ENCODE measurements at places on chromosomes 12 and 14.

DNA sequence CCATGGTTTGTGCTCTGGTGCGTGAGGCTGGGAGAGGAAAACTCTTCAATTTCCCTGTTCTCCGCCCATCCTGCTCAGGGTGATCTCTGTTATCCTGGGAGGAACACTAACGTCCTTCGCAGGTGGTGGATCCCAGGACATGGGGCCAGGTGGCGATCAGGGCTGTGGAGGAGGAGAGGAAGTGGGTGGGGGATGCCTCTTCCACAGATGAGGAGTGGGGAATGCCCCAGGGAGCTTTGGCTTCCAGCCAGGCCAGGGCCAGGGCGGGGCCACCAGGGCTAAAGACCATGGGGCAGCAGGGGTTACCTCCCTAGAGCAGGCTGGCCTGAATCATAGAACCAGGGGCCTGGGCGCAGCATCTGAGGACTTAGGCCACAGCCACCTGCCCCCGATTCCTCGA, 3.3 kb upstream of the KRT75 start:
- DNase-seq, result no peak

- DNase-seq, result no peak
These were observed 19.2 kb upstream of the PAPOLA start for GRCh38 chr14:96482986-96483385.

DNA sequence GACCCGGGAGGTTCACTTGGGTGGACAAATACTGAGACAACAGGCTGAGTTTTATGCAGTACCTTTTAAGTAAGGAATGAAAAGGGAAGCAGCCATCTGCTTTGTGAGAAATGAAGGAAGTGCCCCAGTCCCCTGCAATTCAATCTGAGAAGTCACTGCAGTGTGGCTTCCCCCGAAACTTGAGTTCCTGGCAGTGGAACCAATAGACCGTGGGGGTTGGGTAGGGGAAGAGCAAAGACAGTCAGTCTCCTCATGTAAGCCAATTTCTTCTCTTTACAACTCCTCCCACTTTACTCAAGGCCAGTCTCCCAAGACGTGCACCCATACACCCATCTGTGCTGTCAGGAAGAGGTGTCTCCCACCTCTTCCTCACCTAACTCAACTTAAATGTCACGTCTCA, 206.5 kb downstream of the BCAT1 start:
- DNase-seq, result no peak

GRCh38 chr12:93107514-93108312, 178.6 kb upstream of the EEA1 start:
- no peak for DNase-seq

DNA sequence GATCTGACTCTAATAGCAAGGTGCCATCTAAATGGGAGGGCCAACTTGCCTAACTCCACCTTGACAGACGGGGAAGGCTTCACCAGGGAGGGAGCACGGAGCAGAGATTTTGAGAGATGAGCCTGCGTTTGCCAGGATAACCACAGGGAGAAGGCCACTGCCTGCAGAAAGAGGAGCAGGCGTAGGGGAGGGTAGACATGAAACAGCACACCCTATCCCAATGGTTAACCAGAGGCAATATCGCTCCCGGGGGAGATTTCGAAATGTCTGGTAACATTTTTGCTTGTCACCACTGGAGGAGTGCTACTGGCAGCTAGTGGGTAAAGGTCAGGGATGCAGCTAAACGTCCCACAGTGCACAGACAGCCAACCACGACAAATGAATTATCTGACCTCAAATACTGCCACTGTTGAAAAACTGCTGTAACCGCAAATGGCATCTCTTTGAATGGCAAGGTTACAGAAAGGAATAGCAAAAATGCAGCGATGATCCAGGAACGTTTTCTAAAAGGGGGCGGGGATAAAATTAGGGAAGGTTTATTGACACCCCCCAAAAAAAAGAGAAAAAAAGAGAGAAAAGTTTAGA, 126.0 kb upstream of the ATF7IP start:
- DNase-seq, result peak; percentile 61

DNA sequence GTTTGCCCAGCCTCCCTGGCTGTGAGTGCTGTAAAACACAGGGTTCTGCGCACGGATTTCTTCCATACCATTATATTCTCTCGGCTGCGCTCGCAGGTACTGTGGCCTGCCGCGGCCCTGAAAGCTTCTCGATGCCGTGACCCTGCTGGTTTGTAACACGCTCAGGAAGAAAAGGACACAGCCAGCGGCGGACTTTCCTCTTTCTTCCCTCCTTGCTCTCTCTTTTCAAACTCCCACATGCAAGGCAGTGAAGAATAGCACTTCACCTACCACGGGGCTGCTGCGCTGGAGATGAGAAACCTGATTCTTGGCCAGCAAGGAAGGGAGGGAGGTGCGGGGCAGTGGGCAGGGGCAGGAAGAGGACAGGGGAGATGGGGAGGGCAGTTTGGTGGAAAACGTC, 130.2 kb downstream of the RBM19 start:
- DNase-seq, result no peak

DNA sequence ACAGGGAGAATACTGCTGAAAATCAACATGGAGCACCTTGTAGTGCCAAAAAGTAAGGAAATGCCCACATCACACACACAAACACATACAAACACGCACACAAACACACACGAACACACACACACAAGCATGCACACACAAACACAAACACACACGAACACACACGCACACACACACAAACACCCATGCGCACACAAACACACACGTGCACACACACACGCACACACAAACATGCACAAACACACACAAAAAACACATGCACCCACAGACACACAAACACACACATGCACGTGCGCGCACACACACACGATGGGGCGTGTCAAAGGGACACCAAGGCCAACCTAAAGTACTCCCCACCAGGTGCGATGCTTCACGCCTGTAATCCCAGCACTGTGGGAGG, 61.7 kb upstream of the C14orf180 start:
- no peak for DNase-seq

GRCh38 chr12:104012331-104012730, 37.7 kb downstream of the GLT8D2 start:
- no peak for DNase-seq

GRCh38 chr14:104119488-104120251, 18.7 kb upstream of the KIF26A start:
- peak; percentile 44 for DNase-seq

- no peak for DNase-seq
These were observed 19.6 kb downstream of the HIGD1C start for GRCh38 chr12:50971946-50972345.

GRCh38 chr14:35747379-35747778, 61.7 kb downstream of the RALGAPA1 start:
- DNase-seq, result no peak

GRCh38 chr12:107894589-107894988, 120.1 kb downstream of the ASCL4 start:
- DNase-seq, result no peak

DNA sequence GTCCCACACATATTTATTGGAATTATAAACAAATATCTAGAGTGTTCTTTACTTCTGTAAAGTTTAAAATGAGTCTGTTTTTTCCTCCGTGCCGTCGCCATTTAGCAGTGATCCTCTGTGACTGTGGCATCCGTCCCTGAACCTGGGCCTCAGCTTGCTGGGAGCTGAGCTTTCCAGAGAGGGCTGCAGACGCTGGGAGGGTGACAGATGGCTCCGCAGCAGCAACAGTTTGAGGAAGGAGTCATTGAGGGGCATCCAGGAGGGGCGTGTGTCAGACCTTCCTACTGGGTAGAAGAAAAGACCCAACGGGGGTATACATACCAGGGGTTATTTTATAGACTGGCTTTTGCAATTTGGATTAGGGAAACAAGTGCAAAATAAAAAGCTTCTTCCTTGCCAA, 47.9 kb downstream of the NEUROD4 start:
- DNase-seq, result no peak

DNA sequence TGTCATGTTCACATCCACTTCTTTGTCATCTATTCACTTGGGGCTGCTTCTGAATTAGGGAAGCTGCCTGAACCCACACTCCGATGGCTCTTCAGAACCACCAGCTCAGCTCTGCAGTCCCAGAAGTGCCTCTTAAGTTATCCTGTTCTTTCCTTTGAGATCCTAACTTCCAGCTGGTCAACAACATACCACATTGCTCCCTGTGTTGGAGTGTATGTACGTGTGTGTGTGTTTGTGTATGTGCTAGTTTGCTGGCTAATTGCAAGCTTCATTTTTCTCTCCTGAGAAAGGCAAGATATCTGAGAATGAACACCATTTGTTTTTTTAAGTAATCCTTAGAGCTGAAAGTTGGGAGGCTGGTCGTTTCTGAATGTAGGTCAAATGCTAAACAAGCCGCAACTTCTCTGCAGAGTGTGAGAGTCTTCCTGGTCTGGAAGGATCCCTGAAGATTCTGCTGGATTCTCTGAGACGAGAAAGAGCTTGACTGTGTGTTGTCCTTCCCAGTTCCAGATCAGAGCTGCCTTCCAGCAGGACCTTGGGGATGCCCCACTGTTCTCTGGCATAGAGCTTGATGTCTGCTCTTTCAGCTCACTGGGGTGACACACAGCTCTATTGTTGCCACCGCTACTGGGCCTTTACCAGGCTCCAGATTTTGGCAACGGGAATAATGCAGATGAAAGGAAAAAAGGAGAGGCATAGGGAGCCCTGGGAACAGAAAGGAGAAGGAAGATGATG, 839 bp downstream of the GSG1 start:
- no peak for DNase-seq

GRCh38 chr12:130571089-130571488, 145.0 kb downstream of the RIMBP2 start:
- DNase-seq, result no peak

GRCh38 chr12:87931812-87932211, 97.4 kb downstream of the C12orf50 start:
- DNase-seq, result no peak

GRCh38 chr12:57838594-57839302, 7.8 kb downstream of the CTDSP2 start:
- DNase-seq, result no peak

GRCh38 chr12:70052476-70052875, 190.8 kb upstream of the CNOT2 start:
- DNase-seq, result no peak

GRCh38 chr12:7645395-7646177, 20.1 kb downstream of the APOBEC1 start:
- DNase-seq, result peak; percentile 61

GRCh38 chr14:22549981-22550673, 38.9 kb downstream of the DAD1 start:
- peak; percentile 76 for DNase-seq

DNA sequence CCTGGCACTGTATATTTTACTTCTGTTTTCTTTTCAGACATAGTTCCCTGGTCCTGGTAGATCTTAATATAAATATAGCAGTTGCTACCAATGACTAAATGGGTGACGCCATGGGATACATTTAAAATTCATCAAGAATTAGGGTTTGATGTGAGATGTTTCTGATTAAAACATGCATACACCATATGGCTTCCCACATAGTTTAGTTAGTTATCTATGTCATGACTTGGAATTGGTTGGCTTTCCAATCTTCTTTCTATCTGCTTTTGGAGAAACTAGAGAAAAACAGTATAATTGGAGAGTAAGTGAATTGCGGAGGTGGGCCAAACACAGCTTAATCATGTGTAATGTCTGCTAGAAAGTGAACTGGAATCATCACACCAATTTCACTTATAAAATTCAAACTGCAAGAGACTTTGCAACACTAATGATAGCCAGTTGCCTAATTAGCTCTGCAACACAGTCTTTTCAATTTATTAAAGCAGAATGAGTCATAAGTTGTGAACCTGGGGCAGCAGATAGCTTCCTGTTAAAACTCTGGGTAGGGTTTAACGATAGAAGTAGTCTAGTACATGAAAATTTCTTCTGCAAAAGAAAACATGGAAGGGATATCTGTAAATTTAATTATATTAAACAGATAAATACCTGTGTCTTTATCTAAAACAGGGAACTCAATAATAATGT, 295.2 kb downstream of the SLC16A7 start:
- DNase-seq, result no peak

- no peak for DNase-seq
These were observed 243.9 kb upstream of the LRIG3 start for GRCh38 chr12:59164226-59164625.

Measured in natural killer cell treated with Interleukin-12 subunit alpha and Interleukin-12 subunit beta and Interleukin-15 and Interleukin-18, amount 100 ng/mL, for 72 hours (primary cell).